ENCODE measurements at places on chromosomes 1 and 21. TPM values are rescaled to one million over a fixed set of nuclear protein-coding genes. Genes with fewer than 3 reads are reported as not detected.

- no peak for DNase-seq
- H3K4me1 ChIP-seq = no peaks in the 10 kb centered on the region
- no peak overlapping the region for H3K27ac ChIP-seq
- peaks cover 40% of the 10 kb centered on the region for H3K36me3 ChIP-seq
Measured at GRCh38 chr1:13797397-13797796, 97.4 kb downstream of the PRDM2 start.

DNA sequence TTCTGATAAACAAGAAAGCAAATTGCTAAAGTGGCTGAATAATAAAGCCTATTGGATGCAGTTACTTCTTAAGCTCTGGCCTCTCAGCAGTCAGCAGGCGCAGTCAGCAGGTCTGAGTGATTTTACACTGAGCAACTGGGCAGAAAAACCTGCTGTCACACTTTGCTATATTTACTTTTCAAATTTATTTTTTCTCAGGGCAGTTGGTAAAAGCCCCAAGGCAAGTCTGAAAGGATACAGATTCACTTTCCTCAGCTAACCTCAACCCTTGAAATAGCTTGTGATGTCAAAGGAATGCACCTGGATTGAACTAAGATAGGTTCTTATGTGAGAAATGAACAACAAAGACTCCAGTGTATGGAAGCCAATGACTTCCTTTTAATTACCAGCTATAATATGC, 34.0 kb downstream of the ATP5PF start:
- no peaks in the 10 kb centered on the region for H3K4me1 ChIP-seq
- H3K27me3 ChIP-seq = no peaks in the 10 kb centered on the region
- no peak overlapping the region for H3K27ac ChIP-seq
- no peaks in the 10 kb centered on the region for H3K36me3 ChIP-seq
- H3K4me3 ChIP-seq = no peak overlapping the region

- H3K4me1 ChIP-seq = no peaks in the 10 kb centered on the region
- no peak overlapping the region for H3K4me3 ChIP-seq
- no peak for DNase-seq
- H3K36me3 ChIP-seq = no peaks in the 10 kb centered on the region
- peak overlapping the region; percentile 77 for H3K27ac ChIP-seq
- H3K27me3 ChIP-seq = no peaks in the 10 kb centered on the region
Measured at GRCh38 chr1:247359559-247359958, 27.9 kb upstream of the ZNF496 start.

- H3K36me3 ChIP-seq = no peaks in the 10 kb centered on the region
- H3K4me1 ChIP-seq = peaks cover 40% of the 10 kb centered on the region
- peaks cover 100% of the 10 kb centered on the region for H3K27me3 ChIP-seq
- no peak for DNase-seq
- H3K4me3 ChIP-seq = peak within 1 kb of the TSS; percentile 23
Measured at GRCh38 chr1:118988186-118989005, at the start of gene TBX15. Gene TBX15, minus strand, starts transcription at chr1:118988343. Its CDS starts 548 bp downstream, at chr1:118987795.

The TRMT13 gene
- total RNA-seq = 8.9 TPM

DNA sequence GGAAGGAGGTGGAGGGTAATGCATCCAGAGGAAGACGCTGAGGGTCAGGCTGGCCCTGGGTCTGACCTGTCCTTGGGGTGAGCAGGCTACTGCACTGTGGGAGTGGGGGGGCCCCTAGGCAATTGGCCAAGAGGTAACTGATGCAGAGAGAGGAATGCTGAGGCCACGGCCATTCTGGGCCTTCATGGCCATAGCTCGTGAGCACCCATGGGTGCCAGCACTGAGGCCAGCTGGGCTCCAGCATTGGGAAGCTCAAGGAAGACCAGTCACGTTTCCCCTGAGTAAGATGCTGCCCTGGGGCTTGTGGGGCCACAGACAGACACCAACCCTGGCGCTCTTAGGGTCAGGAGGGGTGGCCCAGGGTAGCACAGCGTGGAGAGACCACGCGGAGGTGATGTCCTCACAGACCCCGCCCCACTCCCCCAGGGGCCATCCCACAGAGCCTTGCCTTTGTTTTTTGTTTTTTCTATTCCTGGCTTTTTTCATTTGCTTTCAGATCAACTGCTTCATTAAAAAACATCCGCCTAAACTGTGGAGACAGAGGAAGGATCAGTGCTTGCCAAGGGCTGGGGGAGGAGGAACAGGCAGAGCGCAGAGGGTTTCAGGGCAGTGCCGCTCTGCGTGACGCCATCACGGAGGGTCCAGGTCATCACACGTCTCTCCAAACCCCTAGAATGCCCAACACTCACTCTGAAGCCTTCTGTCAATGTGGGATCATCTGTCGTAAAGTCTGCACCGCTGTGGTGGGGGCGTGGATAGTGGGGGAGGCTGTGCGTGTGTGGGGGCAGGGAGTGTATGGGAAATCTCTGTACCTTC, 61.1 kb downstream of the SIK1 start:
- no peak overlapping the region for H3K27ac ChIP-seq
- H3K4me1 ChIP-seq = peaks cover 4% of the 10 kb centered on the region
- H3K36me3 ChIP-seq = no peaks in the 10 kb centered on the region
- H3K27me3 ChIP-seq = no peaks in the 10 kb centered on the region
- no peak overlapping the region for H3K4me3 ChIP-seq

GRCh38 chr1:213327017-213327667, 276.1 kb downstream of the RPS6KC1 start:
- no peak overlapping the region for H3K27ac ChIP-seq
- H3K27me3 ChIP-seq = no peaks in the 10 kb centered on the region
- no peaks in the 10 kb centered on the region for H3K36me3 ChIP-seq
- no peak overlapping the region for H3K4me3 ChIP-seq

DNA sequence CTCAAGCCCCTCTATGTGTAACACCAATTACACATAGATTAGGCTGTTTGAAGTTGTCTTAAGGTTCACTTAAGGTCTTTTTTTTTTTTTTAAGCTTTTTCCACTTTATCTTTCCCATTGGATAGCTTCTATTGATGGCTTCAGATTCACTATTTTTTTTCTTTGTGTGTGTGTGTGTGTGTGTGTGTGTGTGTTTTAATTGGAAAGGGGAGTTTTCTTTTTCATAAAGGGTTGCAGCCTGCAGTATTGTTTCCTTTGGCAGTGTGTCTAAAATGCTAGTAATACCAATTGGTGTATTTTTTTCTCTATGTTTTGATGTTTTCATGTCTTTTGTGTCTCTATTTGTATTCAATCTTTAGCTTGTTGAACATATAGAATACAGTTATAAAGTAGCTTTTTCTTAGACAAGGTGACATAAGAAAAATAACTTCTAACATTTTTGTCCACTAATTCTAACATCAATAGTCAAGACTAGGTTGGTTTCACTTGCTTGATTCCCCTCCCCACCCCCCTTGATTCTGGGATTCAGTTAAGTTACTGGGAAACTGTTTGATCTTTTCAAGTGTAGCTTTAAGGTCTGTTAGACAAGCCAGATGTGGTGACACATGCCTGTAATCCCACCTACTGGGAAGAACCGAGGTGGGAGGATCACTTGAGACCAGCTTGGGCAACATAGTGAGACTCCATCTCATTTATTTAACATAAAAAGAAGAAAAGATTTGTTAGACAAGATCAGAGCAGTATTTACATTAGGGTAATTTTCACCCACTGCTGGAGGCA, 21.4 kb downstream of the PRRC2C start:
- no peak overlapping the region for H3K4me3 ChIP-seq
- no peak overlapping the region for H3K27ac ChIP-seq
- DNase-seq = no peak

GRCh38 chr1:118884946-118885345, 103.2 kb downstream of the TBX15 start:
- H3K36me3 ChIP-seq = no peaks in the 10 kb centered on the region
- no peak overlapping the region for H3K4me3 ChIP-seq
- H3K27ac ChIP-seq = no peak overlapping the region
- DNase-seq = no peak
- H3K4me1 ChIP-seq = no peaks in the 10 kb centered on the region

DNA sequence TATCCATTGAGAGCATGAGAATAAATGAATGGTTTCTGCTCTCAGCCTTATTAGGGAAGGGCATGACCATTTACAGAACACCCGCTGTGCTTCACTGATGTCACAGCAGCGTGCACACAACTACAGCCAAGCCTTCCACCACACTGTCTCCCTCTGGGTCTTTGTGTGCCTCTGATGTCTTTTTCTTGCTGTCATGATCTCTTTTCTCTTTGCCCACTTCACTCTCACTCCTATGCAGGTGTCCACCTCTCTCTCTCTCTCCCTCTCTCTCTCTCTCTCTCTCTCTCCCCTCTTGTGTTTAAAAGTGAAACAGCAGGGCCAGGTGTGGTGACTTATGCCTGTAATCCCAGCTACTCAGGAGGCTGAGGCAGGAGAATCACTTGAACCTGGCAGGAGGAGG, 232.5 kb upstream of the JUN start:
- no peaks in the 10 kb centered on the region for H3K27me3 ChIP-seq
- H3K36me3 ChIP-seq = no peaks in the 10 kb centered on the region
- H3K27ac ChIP-seq = no peak overlapping the region
- peaks cover 10% of the 10 kb centered on the region for H3K4me1 ChIP-seq
- DNase-seq = no peak
- H3K4me3 ChIP-seq = no peak overlapping the region

DNA sequence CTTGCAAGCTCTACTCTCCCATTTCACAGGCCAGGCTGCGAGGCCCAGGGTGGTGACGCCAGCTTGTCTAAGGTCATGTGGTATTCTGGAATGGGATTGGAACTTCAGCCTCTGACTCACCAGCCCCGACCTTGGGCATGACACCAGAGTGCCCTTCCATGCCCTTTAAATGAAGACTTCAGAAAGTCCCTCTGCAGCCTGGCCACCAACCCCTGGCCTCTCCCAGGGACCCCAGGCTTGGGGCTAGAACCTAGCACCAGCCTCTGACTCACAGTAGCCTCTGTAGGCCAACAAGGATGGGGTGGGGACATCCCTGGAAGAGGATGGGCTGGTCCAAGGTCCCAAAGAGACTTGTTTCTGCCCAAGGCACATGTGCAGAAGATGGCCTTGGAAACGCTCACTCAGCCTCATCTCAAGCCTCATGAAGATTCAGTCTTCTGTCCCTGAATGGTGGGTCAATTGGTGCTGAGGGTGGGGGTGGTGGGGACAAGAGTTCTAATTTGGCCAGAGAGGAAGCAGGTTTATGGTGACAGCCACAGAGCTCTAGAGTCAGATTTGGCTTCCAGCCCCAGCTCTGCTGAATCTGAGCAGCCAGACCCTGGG, 36.1 kb upstream of the RUNX3 start:
- H3K36me3 ChIP-seq = no peaks in the 10 kb centered on the region
- no peak overlapping the region for H3K4me3 ChIP-seq
- no peaks in the 10 kb centered on the region for H3K27me3 ChIP-seq
- no peaks in the 10 kb centered on the region for H3K4me1 ChIP-seq

DNA sequence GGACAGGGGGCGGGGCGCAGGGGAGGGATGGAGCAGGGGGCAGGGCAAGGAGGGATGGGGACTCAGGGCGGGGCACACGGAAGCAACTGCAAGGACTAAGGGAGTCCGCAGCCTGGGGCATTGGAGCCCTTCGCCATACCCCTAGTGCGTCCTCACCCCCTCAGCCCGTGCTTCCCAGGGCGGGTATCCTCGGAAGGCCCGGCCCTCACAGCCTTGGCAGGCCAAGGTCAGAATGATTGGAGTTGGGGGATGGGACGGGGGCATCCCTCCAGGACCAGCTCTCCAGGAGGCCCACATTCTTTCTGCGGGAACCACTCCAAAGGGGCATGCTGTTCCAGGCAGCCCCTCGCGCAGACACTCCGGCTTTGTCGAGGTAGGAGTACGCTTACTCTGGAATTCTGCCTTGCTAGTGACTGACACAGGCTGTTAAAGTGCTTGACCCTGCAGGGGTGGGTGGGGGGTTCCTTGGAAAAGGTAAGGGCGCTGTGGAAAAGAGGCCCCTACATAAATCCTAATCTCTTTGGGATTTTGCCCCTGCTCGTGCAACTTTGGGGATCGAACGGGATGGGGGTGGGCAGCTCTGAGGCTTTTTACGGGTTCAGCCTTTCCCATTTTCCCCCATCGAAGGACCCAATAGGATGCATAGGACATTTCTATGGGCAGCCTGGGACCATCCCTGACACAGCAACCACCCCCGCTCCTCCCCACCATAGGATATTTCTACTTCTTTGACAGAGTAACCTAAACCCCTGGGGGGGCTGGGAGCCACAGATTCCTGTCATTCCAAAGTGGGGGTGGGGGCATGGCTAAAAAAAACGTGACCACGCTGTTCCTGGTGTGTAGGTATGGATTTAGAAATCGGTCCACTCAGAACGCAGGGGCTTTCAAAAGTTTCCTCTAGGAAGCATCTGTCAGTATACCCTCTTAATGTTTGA, 738 bp upstream of the TRIM11 start:
- DNase-seq = peak; percentile 28
- H3K27ac ChIP-seq = no peak overlapping the region
- H3K4me3 ChIP-seq = peak overlapping the region; percentile 95
- H3K27me3 ChIP-seq = no peaks in the 10 kb centered on the region
- H3K36me3 ChIP-seq = no peaks in the 10 kb centered on the region

GRCh38 chr1:25550683-25551310, 7.4 kb downstream of the LDLRAP1 start:
- DNase-seq = no peak
- H3K36me3 ChIP-seq = no peaks in the 10 kb centered on the region
- H3K27ac ChIP-seq = no peak overlapping the region
- no peak overlapping the region for H3K4me3 ChIP-seq

DNA sequence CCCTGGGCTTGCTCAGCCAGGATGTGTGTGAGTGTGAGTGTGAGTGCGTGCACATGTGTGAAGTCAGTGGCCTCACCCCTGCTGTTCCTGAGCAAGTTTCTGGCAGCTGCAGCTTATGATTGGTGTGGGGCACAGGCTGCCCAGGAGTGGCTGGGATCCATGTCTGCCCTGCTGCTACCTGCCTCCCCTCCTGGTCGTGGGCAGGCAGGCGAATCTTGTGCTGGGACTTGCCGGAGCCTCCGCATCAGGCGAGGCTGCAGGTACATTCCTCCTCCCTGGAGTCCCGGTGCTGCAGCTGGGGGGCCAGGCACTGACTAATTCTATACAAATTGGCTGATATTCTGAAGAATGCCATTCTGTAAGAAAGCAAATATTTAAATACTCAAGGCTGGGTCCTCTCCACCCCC, 85.6 kb upstream of the WNT4 start:
- H3K27me3 ChIP-seq = peaks cover 4% of the 10 kb centered on the region
- no peaks in the 10 kb centered on the region for H3K36me3 ChIP-seq
- H3K27ac ChIP-seq = no peak overlapping the region
- H3K4me1 ChIP-seq = no peaks in the 10 kb centered on the region
- DNase-seq = no peak
- no peak overlapping the region for H3K4me3 ChIP-seq

DNA sequence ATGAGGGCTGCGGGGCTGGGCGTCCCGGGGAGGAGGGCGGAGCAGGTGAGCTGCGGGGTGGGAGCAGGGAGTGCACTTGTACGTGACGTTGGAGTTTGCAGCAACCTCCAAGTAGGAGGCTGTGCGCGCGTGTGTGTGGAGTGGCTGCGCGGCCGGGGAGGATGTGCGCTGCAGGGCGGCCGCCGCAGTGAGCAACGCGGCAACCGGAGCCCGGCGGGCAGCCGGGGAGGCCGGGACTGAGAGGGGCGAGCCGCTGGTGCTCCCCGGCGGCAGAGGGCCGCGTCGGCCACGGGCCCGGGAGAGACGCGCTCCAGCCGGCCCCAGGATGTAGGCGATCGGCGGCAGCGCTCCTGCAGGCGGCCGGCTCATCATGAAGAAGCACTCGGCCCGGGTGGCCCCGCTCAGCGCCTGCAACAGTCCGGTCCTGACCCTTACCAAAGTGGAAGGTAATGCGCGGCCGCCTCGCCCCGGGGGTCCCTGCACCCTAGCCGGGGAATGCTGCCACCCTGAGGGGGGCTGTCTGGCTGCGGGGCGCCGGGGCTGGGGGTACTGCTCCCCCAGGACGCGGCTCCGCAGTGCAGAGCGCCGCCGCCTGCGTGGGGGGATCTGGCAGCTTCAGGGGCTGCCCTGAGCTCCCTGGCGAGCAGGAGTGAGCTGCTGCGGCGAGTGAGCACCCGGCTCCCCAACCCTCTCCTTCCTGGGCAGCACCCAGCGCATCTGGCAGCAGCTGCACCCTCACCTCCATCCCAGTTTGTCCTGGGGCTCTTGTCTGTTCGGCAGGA, 158.9 kb upstream of the COA6 start:
- DNase-seq = peak; percentile 14
- peak overlapping the region; percentile 46 for H3K4me3 ChIP-seq
- H3K27ac ChIP-seq = no peak overlapping the region
- peaks cover 22% of the 10 kb centered on the region for H3K4me1 ChIP-seq
- no peaks in the 10 kb centered on the region for H3K36me3 ChIP-seq

Data from left lung (tissue), 14 donors.